ENCODE measurements at places on chromosomes 7 and 10.

DNA sequence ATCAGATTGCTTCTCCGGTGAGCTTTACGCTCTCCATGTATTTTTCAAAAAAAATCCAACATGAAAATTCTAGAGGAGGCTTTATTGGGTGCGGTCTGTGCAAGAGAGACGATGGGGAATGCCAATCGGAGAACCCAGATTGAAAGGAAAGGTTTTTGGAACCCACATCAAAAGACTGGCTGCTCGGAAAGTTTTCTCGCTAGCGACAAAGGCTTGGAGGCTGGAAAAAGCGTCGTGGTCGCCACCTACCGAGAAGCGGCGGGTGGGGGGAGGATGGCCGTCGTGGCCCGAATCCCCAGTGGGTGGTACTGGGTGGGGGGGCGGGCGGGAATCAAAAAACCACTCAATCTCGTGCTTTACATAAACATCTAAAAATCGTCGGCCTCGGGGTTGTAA is 1.1 kb upstream of the GTF2I start:
- no peak for DNase-seq

DNA sequence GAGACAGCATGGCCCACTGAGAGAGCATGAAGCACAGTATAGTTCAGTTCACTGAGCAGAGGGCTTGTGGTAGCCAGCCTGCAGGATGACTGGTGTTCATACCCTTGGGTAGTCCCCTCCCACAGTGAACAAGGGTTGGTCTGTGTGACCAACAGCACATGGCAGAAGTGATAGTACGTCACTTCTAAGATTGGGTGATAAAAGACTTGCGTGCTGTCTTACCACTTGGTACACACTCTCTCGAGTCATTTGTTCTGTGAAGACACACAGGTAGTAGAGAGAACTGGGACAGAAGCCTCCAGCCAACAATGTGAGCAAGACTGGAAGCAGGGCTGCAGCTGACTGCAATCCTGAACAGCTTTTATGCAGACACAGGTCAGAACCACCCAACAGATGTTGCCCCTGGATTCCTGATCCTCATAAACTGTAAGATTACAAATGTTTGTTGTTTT is 14.6 kb downstream of the EPC1 start:
- peak; percentile 76 for DNase-seq

- no peak for DNase-seq
Measured at GRCh38 chr7:120005720-120006119, 267.3 kb upstream of the KCND2 start.

- no peak for DNase-seq
Measured at GRCh38 chr10:115867305-115867704, 405.7 kb downstream of the GFRA1 start.

GRCh38 chr7:139774376-139774775 is 3.4 kb downstream of the HIPK2 start:
- no peak for DNase-seq

GRCh38 chr10:118974951-118975350 is 54.6 kb upstream of the NANOS1 start:
- DNase-seq, result no peak

DNA sequence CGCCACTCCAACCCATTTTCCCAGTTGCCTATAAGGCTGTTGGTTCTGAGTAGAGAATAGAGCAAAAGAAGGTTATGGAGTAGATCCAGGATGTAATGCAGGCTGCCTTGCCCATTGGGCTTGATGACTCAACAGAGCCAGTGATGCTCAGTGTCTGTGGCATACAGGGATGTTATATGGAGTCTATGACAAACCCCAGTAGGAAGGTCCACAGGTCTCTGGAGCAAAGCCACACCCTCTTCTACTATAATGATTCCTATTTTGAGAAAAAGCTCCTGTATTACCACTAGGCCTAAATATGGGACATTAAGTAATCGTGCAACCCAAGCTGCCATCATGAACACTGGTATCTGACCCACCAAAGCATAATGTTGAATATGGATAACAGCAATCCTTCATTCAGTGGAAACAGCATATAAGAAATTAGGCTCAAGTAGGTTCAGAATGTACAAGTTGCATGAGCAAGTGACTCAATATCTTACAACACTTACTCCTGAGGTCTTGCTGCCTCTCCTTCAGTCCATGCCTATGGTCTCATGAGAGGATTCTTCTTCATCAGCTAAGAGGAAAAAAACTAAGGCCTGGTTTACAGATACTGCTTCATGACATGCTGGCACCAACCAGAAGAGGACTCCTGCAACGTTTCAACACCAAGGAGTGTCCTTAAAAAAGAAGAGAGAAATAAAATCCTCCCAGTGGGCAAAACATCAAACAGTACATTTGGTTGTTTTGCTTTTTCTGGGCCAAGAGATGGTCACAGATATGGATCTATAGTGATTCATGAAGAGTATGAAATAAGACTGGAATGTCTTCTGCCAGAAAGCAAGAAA is 14.8 kb upstream of the FHIP2A start:
- DNase-seq, result no peak

- DNase-seq, result no peak
Measured at GRCh38 chr10:1609648-1609970, 127.7 kb downstream of the ADARB2 start.

DNA sequence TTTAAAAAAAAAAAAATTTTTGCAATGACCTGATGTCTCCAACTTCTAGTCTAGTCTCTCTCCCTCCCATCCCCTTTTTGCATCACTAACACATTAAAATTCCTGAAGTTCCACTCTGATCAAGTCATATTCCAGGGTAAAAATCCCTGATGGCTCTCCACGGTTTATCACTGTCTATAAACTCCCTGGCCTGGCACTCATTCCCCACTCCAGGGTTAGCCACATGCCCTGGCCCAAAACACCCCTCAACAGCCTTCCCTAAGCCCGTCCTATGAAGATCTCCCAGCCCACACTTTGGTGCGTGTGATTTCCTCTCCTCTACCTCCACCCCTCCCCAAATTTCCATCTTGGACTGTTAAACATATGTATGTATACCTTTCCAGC is 125.4 kb downstream of the JAZF1 start:
- no peak for DNase-seq

- DNase-seq, result no peak
Measured at GRCh38 chr7:44103923-44104859, at the start of gene AEBP1. Gene AEBP1 (plus strand): TSS chr7:44104345. CDS start chr7:44104666, 321 bp downstream.

DNA sequence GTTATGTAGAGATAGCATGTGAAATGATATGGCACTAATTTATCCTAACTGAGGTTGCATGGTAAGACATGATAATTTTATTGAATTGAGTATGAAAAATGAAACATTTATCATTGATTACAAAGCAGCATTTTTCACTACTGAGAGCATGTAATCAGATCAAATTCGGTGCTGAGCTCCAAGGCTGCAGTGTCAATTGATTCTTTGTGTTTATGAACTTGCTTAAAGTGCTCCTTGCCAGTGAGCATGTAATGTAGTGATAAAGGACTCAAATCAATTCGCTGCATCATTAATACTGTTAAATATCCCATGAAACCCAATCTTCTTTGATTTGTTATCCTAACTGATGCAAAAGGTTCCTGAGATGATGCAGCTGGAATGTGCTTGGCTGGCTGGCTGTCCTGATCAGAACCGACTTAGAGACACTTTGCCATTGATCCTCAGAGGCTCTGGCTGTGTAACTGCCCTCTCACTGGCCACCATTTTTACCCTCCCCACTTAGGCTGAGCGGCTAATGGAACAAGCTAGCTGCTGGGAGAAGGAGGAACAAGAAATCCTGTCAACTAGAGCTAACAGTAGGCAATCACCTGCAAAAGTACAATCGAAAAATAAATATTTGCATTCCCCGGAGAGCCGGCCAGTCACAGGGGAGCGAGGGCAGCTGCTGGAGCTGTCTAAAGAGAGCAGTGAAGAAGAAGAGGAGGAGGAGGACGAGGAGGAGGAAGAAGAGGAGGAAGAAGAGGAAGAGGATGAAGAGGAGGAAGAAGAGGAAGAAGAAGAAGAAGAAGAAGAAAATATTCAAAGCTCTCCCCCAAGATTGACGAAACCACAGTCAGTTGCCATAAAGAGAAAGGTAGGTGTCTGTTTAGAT is 89.8 kb upstream of the SAMD8 start:
- no peak for DNase-seq

GRCh38 chr10:29976134-29976533 is 83.3 kb downstream of the JCAD start:
- no peak for DNase-seq

GRCh38 chr7:4103352-4104091 is 578.6 kb upstream of the FOXK1 start:
- no peak for DNase-seq

DNA sequence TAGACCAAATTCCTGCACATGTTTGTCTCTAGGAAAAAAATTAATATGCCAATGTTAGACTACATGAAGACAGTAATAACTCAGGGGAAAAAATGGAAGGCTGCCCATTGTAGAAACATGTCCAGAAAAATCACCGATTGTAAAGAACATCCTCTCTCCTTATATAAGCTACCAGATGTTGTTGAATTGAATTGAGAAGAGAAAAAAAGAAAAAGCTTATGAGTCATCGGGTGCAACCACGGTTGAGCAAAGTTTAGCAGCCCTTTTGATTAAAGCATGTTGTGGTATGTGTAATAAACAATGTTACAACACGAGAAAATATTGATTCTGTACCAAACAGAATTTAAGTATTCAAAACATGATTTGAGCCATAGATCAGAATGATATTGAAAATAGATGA is 102.3 kb upstream of the ARHGAP21 start:
- DNase-seq, result no peak

- DNase-seq, result no peak
Measured at GRCh38 chr7:155497149-155497901, 39.4 kb downstream of the EN2 start.

- DNase-seq, result no peak
Measured at GRCh38 chr10:45224219-45224841, 91.1 kb downstream of the OR13A1 start.

DNA sequence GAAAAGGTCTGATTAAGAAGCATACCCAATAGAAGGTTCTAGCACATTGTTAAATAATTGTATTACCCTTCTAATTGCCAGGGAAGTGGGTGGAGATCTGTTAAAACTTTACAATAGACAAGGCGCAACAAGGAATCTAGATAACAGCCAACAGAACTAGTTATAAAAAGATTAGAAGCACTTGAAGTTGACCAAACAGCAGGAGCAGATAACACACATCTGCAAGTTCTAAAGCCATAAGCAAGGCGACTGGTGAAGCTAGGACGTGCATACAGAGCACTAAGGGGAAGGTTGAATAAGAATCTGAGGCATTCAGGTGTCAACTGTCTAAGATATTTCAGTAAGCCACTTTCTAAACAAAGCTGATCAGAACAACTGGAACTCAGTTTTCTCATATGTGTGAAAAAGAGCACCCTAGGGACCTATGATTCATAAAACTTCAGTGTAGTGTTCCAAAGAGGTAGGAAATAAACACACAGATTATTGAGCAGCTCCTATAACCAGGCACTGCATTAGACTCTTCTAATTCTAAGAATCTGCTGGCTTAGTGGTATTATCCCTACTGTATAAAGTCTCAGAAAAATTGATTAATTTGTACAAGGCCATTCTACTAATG is 111.2 kb downstream of the SAMD9 start:
- no peak for DNase-seq

- no peak for DNase-seq
Measured at GRCh38 chr10:10892290-10892875, 125.3 kb upstream of the CELF2 start.

GRCh38 chr7:22979861-22980260 is 34.1 kb downstream of the HYCC1 start:
- no peak for DNase-seq

GRCh38 chr7:43083106-43083505 is 29.3 kb upstream of the HECW1 start:
- no peak for DNase-seq

- DNase-seq, result peak; percentile 60
Measured at GRCh38 chr10:109978481-109978880, 29.3 kb upstream of the ADD3 start.

DNA sequence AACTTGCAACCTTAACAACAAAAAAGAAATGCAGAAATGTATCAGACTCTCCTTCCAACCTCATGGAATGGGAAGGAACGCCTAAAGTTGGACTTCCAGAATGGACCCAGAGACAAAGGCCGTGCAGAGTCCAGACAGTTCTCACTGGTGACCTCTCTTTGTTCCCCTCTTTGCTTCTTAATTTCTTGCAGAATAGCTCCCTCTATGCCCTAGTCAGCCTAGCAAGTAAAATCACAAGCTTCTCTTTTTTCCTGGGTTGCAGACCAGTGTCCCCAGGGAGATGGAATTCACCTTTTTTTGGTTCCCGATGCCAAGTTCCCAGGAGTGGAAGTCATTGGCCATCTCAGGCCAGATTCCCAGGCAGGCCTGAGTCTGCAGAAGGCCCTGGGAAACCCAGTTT is 278.0 kb downstream of the CCSER2 start:
- no peak for DNase-seq

DNA sequence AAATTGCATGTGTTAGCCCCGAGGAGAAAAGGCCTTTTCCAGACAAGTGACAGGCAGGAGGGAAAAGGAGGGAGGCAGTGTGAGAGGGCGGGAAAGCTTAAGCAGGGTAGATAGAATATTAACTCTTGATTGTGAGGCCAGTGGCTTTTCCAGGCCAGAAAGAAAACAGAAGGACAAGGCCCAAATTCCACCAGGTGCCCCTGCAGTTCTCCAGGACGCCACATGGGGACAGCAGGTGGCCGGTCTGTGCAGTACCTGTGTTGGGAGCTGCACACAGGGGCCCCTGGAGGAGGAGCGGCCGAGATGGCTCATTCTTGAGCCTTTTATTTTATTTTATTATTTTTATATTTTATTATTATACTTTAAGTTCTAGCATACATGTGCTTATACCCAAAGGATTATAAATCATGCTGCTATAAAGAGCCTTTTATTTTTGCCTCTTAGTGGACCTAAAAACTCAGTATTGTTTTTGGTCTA is 141.3 kb upstream of the KLF14 start:
- DNase-seq, result peak; percentile 30

DNA sequence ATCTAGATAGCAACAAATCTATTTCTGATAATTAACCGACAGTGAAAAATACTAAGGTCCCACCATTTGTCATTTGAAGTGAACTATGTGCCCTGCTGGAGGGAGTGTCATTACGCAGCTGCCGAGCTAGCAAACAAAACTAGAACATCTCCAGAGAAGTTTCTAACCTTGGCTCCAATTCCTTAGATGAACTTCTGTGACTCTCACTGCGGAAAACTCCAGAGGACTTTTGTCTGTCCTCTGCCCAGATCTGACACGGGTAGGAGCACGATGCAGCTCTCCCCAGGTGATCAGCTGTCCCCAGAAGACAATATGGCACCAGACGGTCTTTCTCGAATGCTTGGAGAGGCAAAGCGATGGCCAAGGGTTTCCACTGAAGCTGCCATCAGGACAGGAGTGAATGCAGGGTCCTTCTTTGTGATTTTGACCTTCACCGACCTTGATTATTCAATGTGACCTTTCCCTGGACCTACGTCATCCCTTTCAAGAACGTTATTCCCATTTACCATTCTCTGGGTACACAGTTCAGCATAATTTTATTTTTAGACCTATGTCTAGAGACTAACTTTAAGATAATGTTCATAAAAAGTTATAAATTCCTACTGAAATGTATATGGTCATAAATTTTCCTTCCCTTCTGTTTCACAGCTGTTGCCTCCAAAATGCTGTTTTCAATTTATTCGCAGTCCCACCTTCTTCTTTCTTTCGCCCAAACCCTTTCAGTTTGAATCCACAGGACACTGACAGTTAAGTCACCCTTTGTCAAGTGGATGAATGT is 116.7 kb upstream of the C7orf33 start:
- DNase-seq, result no peak

Measured in hematopoietic multipotent progenitor cell treated with erythropoietin and hydrocortisone succinate and interleukin-3 and kit ligand, for 17 days (in vitro differentiated cells).